CD4-positive, alpha-beta T cell treated with Interleukin-15 for 4 hours (primary cell): ENCODE measurements at places on chromosomes 11 and 22.

DNA sequence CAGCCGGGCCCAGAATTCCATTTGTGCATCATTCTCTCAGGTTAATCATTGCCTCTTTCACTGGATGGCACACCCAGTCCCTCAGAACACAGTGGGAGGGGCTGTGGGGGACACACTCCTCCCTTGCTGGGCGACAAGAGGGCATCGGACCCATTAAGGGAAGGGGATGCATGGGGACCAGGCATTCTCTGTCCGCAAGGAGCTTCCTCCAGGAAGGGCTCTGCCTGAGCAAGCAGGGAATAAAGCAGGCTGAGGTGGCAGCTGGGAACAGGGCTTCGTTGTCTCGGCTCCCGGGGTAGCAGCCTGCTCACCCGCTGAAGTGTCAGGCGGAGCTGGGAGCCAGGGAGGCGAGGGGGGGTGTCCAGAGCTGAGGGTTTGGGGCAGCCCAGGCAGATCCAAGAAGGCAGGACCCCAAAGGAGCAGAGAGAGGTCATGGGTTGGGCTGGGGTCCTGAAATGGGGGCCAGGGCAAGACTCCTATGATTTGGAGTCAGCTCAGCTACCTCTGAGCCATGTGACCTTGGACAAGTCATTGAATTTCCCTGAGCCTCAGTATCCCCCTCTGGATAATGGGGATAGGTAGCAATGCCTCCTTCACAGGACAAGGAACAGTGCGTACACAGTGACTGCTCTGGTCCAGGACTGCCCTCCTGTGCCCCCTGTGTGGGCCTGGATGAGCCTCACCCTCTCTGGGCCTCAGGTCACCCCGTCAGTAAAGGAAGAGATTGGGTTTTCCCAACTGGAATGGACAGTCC lies 1.4 kb downstream of the GAL3ST1 start:
- no peak for DNase-seq

DNA sequence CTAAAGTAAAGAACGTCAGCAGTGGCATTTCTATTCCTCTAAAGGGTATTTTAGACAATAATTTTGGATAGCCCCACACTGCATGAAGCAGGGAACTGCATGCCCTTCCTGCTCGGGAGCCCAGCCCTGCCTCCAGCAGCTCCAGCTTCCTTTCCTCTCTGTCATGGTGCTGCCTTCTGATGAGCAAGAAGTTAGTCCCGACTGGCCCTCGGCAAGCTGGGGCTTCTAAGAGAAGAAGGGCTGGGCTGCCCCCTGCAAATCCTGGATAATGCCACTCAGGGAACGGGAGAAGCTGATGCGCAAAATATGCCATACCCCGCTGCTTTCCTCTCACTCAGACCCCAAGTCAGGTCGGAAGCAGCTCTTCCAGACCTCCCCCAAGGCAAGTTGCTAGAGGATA lies 296.4 kb downstream of the ETS1 start:
- no peak for DNase-seq

DNA sequence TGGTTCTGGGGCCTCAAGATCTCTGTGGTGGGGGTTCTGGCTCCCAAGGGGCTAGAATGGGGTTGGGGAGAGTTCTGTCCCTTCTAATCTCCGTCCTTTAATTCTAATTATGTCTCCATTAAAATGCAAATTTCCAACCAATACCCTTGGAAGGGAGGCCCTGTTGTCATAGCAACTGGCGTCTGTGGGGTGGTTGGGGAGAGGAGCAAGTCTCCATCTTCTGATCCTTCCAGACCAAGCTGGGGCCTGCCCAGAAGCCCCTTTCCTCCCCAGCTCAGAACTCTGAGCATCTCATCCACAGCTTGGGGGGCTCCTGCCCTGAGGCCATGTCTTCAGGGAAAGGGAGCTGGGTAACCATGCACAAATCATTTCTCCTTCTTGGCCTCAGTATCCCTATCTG lies 5.4 kb upstream of the RPS19BP1 start:
- no peak for DNase-seq

GRCh38 chr11:120651836-120652235 lies 140.3 kb downstream of the GRIK4 start:
- no peak for DNase-seq

DNA sequence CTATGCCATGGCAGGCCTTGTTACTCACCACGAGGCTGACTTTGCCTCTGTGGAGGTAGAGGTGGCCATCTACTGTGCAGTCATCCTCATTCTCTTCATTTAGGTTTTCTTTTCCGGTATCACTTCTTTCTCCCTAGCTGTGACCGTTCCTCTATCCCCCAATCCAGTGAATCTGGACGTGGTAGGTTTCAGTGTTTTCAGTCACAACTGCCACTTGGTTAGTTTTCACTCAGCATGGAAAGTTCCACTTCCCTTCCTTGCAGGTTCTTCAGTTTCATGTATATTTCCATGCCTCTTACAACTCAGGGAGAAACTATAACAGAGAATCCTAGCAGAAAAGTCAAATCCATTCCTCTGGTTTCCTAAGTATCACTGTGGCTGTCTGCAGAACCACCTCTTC lies 1.9 kb downstream of the HPS4 start:
- no peak for DNase-seq

DNA sequence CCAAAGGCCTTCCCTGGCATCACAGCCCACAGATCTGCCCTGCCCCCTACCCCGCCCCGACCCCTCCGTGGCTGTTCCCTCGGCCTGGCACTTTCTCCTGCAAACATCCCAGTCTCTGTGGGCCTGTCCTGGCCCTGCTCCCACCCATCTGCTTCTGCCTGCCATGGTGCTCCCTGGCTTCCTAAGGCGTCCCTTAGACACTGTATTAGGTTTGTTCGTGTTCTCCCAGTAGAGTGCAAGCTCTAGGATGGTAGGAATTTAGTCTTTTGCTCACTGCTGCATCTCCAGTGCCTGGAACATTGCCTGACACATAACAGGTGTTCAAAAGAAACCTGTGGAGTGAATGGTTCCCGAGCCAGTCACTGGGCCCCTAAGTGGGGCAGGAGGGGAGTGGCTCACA lies 69.6 kb upstream of the PITPNB start:
- no peak for DNase-seq

GRCh38 chr22:35703861-35704584 lies 13.6 kb upstream of the APOL5 start:
- DNase-seq, result no peak

- no peak for DNase-seq
Measured at GRCh38 chr11:17572791-17573460, 25.9 kb downstream of the OTOG start.

DNA sequence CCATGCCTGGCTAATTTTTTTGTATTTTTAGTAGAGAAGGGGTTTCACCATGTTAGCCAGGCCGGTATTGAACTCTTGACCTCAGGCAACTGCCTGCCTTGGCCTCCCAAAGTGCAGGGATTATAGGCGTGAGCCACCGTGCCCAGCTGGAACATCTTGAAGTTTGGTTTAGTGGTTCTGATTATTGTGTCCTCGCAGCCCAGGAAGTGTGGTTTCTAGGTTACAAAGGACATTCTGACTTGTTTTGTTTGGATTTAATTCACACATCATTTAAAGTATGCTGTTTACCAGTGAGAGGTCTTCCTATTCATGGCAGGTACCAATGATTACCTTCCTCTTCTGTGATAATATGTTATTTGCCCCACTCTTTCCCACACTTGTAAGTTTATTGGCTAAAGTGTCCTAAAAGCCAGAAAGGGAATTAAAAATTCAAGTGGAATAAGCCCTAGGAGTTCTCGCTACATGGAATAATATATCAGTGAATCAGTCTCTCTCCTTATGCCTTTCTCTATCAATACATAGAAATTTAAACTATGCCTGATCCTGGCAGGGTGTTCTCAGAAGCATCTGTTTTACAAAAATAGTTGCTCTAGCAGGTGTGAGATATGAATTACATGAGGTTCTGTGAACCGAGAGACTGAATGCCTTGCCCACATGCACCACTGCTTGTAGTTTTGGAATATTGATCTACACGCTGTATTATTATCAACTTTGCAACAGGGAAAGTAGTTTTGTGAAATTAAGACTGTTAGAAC lies 263.1 kb downstream of the DDX10 start:
- DNase-seq, result no peak

DNA sequence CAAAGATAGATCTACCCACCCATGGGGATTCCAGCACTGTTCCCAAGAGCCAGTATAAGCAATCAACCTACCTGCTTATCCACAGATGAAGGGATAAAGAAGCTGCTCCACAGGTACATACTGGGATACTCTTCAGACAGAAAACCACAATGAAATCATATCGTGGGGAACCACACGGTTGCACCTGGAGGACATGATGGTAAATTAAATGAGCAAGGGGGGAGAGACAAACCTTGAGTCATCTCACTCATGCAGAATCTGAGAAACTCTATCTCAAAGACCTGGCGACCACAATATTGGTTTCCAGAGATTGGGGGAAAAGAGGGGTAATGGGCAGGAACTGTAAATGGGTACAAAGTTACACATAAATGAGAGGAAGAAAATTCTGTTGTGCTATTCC lies 14.5 kb downstream of the RGL4 start:
- peak; percentile 20 for DNase-seq

DNA sequence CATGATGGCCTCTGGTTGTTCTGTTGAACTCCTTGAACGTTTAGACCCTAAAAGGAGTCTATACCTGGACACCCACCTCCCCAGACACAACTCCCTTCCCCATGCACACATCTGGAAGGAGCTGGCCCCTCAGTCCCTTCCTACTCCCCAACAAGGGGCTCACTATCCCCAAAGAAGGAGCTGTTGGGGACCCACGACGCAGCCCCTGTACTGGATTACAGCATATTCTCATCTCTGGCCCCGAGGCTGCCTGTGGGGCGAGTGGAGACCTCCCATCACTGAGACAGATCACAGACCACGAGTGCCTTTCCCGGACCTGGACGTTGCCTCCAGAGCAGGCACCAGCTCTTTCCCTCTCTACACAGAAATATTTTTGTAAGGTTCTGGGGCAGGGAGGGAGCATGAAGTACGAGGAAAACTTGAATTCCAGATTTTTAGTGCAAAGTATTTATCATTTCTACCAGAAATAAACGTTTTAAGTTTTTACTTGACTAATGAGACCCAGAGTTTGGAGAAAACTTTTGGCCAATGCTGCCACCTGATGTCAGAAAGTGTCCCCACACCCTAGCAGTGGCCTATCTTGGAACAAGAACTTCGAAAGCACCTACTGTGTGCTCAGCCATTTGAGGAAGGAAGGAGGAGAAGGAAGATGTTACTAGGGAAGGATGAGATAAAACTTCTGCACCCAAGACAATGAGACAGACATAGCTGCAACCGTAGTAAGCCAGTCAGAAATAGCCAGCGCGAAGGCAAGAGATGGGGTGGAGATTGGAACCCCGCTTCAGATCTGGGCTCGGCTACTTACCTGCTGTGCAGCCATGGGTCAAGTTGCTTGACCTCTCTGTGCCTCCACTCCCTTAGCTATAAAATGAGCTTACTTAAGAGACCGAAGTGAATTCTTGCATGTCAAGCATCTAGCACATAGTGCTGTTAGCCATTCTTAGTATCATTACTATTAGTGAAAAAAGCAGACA lies 10.2 kb upstream of the POU2F3 start:
- DNase-seq, result no peak
